Eye (tissue), 1 donor: ENCODE measurements at places on chromosomes 16 and 17.

DNA sequence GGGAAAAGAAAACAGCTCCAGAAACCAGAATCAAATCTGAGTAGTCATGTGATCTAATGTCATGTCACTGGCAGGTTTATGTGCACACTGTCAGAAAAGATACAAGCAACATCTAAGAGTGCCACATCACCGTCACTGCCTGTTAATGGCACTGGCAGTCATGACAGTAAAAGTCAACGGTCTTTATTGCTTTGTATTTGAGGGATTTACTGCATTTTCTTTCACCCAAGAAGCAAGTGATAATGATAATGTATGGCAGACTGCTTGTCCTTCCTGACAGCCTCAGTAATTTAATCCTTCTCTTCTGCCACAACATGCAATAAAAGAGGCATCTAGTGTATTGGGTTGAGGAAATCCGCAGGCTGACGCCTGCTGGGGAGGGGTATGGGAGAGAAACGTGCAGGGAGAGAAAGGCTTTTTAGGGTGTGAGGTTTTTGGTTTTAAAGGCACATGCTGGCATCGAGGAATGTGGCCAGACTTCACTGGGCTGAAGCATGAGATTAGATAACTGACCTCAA, 92.4 kb downstream of the RPGRIP1L start:
- peak; percentile 53 for DNase-seq

DNA sequence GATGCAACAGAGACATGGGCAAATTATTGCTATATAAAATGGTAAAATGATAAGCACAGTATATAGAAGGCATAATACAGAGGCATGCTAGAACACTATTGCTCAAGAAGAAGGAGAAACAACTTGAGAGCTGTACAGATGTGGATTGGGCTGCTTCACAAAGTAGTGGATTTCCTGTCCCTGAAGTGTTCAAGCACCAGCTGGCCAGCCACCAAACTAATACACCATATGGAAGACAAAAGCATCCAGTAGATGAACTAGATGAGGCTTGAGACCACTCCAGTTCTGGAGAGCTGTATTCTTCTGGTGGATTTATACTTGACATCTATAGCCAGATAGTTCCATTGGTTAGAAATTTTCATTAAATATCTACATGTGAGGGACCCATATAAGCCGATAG, 134.1 kb upstream of the GNAO1 start:
- DNase-seq, result no peak

DNA sequence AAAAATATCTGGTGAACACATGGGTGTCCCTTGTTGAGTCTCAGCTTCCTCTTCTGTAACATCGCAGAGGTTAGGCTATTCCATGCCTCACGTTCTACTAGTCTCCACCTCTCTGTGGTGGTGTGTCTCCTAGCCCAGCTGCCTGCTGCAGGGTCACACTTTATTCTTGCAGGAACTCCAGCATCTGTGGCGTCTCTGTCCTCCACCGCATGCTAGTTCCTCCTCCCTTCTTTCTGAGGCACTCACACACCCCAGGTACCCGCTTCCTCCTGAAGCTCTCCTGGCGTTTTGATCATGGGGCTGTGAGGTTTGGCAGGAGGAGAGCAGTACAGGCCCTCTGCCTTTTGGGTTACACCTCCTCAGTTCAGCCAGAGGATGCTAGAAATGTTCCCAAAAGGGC, 9.9 kb upstream of the TEX2 start:
- DNase-seq, result no peak

GRCh38 chr16:61165797-61166196, 870.4 kb downstream of the CDH8 start:
- no peak for DNase-seq

DNA sequence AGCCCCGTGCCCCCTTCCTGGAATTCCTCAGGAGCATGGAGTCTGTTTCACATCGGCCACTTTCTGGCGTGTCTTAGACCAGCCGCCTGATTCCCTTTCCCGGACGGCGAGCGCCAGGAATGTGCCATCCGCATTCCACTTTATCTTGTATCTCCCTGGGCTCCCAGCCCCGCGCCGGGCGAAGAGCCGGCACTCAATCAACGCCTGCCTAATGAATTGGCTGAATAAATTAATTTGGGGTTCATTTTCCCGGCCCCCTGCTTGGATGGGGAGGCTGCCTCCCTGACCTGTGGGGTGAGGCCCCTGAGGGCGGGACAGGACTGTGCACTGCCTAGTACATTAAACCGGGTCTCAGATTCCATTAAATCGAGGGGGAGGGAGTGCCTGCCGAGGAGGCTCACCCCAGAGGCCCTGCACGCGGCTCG, 282.3 kb upstream of the TNRC6C start:
- peak; percentile 63 for DNase-seq

DNA sequence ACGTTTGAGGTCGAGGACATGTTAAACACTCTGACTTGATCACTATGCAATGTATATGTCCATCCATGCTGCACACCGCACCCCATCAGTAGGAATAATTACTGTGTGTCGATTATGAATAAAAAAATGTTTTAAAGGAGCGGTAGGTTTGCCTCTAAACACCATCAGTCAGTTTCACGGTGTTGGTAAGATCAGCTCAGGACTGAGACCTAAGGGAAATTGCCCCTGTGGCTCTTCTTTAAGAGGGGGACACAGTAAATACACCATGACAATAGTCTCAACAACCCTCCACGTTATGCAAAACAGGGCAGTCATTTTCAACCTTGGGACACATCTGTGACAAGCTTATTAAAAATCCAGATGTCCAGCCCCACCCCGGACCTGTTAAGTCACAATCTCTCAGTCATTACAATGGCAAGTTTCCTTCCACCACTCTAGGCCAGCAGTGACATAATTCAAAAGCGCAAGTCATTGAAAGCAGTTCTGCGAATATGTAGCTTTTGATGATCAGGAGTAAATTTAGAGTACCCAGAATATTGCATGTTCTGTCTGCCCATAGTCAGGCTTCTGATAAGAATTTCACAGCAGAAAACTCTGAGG, 1.2 kb downstream of the ATMIN start:
- DNase-seq, result no peak

- no peak for DNase-seq
These were observed 123.0 kb downstream of the C16orf95 start for GRCh38 chr16:87194172-87194571.

- DNase-seq, result peak; percentile 26
These were observed 78.4 kb upstream of the NKD1 start for GRCh38 chr16:50469744-50470321.

- peak; percentile 47 for DNase-seq
These were observed 17.9 kb upstream of the COL1A1 start for GRCh38 chr17:50219342-50219741.

GRCh38 chr16:49510654-49511305, 137.2 kb downstream of the C16orf78 start:
- no peak for DNase-seq

DNA sequence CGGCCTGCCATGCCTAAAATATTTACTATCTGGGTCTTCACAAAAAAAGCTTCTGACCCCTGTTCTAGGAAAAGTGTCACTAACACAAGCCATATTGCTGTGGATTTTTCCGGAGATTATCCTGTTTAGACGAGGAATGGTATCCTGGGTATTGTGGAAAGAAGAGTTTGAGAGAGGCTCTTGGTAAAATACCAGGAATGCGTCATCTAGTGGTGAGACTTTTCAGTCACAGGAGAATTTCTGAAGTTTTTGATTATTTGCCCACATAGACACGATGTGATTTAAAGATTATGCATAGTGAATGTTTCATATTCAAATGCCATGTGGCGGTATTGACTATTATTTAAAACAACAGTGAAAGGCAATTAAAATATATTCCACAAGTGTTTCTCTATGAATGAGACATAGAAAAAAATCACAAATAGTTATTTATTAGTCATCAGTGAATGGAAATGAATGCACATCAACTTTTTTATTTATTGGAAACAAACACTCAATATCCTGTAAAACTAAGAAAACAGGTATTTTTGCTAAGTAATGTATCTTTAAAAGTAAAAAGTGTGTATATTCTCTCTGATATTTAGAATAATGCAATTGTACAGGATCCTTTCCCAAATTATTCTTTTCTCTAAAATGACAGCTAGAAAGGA, 7.8 kb downstream of the KRT28 start:
- peak; percentile 76 for DNase-seq

GRCh38 chr17:78883089-78883532, 19.9 kb downstream of the CEP295NL start:
- peak; percentile 60 for DNase-seq

DNA sequence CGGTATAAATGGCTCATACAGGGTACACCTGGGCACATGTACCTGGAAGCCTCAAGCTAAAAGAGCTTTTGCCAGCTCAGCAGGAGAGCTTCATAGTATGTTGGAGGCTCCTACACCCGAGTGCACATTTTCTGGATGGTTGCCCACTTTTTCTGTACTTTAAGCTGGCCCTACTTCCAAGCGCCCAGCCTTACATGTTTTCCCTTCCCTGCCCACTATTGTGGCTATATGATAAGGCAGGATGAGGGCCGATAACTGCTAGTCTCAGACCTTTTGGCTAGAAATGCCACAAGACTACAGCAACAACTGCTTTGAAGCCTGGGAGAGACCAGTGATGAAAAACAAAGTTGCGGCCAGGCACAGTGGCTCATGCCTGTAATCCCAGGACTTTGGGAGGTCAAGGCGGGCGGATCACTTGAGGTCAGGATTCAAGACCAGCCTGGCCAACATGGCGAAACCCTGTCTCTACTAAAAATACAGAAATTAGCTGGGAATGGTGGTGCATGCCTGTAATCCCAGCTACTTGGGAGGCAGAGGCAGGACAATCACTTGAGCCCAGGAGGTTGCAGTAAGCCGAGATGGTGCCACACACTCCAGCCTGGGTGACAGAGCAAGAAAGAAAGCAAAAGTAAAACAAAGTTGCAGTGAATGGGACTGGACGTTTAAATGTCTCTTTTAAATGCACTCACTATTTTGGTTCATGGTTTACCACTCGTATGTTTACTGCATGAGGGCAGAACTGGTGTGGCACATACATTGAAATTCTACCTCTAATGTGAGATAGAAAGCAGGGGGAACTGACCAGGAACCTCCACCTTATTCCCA, 14.2 kb upstream of the MARCHF10 start:
- no peak for DNase-seq

- no peak for DNase-seq
These were observed 26.9 kb upstream of the CLEC18A start for GRCh38 chr16:69924041-69924775.

DNA sequence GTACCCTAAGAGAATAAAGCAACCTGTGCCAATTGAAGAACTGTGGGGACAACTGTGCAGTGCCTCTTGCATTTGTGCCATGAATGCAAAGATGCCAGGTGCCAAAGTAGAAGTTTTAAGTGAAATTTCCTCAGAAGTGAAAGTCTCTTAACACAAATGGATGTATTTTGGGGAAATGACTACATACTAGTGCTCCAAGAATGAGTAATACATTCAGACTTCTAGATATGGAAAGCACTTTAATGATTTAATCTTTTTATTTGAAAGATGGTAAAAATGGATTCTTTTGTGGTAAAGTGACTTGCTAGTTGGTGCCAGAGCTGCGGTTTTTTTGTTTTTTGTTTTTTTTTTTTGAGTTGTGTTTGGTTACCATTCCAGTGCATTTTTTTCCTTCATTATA, 15.0 kb downstream of the UTP18 start:
- no peak for DNase-seq

DNA sequence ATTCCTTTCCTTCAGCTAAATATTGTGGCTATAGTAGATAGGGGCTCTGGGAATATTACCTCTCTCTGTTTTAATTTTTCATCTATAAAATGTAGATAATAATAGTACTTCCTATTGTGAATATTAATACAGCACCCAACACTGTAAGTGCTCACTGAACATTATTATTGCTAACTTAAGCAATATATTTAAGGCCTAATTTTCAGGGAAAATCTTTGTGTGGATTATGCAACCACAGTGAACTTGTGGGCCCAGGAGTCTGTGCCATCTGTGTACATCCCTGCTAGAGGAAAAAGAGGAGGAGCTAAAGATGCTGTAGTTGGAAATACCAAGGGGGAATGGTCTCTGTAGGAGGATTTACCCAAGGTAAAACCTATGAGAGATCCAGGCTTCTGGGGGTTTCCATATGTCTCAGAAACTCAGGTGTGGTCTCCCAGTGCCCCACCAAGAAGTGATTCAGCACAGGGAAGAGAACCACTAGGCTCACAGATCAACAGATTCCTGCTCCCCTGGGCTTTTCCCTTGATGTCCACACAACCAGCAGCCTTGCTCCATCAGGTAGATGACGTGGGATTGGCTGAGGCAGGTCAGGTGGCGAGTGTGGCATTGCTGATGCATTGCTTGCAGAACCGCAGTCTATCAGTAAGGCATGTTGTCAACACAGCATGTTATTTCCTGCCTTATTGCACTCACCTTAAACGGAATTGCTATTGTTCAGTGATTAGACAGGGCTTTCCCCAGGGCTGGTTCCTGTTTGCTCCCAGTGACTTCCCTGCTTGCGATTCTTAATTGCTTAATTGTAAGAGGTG, 1.6 kb upstream of the N4BP1 start:
- no peak for DNase-seq

- DNase-seq, result no peak
These were observed 241.5 kb upstream of the CNTNAP4 start for GRCh38 chr16:76035689-76036088.

DNA sequence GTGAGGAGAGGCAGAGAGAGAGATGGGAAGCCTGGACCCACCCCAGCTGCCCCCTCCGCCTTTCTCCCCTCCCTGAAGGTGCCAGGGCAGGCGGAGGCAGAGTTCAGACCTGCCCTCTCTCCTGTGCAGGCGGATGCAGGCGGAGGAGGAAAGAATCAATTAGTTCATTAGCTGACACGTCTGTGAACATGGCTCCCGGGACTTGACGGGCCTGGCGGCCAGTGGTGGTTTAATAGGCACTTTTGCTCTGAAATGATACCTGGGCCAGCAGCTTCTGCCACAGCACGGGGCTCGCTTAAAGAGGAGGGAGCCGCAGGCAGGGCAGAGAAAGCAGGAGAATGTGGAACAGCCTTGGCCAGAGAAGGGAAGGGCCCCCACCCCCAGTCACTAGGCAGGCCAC, 98.1 kb downstream of the SDK2 start:
- DNase-seq, result no peak

DNA sequence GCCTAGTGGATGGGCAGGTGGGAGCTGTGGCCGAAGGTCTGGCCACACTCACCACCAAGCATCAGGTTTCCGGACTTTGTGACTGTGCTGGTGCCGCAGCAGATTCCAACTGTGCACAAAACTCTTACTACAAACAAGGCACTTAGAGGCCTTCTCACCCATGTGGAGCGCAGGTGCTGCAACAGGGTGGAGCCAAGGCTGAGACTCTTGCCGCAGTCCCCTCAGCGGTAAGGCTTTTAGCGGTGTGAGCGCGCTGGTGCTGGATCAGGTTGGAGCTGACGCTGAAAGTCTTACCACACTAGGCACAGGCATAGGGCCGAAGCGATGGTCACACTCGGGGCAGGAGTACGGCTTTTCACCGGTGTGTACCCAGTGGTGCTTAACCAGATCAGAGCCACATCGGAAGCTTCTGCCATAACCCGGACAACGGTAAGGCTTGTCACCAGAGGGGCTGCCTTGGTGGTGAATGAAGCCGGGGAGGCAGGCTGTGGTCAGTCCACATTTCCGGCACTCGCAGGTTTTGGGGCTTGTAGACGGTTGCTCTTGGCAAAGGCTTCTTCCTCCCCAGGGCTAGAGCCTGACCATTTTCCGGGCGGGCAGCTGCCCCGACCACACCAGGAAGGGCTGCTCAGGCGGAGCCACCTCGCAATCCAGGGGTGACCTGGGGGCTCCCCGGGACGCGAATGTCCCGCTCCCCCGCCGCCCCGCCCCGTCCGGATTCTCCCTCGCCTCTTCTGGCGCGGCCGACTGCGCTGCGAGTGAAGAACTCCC, 1.0 kb upstream of the ARMC5 start:
- peak; percentile 68 for DNase-seq
